ENCODE measurements at places on chromosomes 7 and 10. TPM values are rescaled to one million over a fixed set of nuclear protein-coding genes. Genes with fewer than 3 reads are reported as not detected.

DNA sequence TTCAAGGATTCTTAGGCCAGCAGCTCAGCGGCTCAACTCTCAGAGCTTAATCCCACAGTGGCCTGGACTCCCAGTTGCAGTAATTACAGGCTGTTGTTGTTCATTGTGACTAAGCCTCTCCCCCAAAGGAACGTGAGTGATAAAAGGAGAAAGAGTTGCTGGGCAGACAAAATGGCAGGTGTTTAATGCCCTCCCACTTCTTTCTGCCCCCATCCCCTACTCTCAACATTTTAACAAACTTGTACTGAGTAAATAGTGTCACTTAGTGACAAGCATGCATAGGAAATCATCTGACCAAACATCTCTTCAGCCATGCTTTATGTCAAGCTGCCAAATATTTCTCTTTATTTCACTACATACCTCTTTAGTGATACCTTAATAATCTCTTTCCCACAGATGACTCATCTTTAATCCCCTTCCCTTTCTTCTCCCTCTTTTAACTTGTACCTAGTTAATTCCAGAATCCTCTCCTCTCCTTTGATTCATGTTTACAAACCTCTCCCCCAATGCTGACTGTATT lies 12.4 kb upstream of the MTERF1 start:
- no peak for DNase-seq

GRCh38 chr10:15167411-15168290 lies 842 bp downstream of the NMT2 start:
- peak; percentile 44 for DNase-seq

- no peak for DNase-seq
Measured at GRCh38 chr10:29585488-29585976, 49.2 kb downstream of the SVIL start.

GRCh38 chr7:47104206-47104549 lies 477.7 kb downstream of the TNS3 start:
- no peak for DNase-seq

The SAMD9 gene
- total RNA-seq: 8.7 TPM

The ZNF248 gene
- total RNA-seq: 15.6 TPM

The FAM149B1 gene
- total RNA-seq: 19.9 TPM
